IMR-90 (cell line): ENCODE measurements at places on chromosomes 12 and 14.

- no peak for DNase-seq
Measured at GRCh38 chr12:120763250-120763649, 37.6 kb downstream of the ACADS start.

DNA sequence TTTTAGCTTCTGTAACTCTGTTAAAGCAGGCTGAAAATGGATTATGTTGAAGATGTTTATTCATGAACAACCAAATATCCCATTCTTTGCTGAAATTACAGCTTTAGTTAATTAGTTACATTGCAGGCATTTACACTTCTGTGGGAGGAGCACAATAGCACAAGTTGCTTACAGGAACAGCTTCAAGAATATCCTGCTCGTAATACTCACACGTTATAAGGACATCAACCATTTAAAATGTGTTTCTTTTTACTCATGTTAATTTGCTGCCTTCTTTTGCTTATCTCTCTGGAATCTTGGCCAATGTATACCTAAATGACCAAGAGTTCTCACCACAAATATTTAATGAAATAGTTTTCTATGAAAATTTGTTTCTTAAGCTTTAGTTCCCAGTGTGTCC is 305.2 kb upstream of the SYT1 start:
- DNase-seq: peak; percentile 6

DNA sequence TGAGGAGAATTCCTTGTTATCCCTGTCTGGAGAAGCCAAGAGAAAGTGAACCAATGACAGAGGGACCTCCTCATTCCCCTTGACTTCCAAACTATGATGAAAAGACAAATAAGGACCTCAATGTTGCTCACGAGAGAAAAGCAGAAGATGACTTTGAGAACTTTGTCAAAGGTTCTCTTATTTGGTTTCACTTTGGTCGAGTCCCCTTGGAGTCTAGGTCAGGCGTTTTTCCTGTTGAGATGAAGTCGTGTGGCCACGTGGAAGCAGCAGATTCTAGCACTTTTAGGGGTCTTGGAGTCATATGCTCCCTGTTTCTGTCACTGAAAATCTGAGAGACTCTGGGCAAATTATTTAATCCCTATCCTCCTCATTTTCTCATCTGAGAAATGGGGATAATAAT is 33.8 kb upstream of the COL2A1 start:
- DNase-seq: no peak

DNA sequence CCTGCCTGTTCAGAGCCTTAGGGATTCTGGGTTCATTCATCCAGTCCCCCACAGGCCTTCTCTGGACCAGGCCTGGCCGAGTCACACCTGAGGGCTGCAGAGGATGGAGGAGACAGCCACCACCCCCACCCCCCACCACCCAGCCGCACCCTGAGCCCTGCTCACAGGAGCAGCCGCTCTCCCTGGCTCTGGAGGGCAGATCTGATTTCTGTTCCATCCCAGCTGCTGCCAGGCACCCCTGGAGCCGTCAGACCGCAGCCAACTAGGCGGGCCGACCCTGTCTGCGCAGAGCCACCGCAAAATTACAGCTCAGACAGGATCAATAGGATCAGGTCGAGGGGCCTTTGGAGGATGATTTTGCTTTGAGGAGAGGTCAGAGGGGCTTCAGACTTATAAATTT is 154.6 kb upstream of the MYL2 start:
- DNase-seq: no peak

DNA sequence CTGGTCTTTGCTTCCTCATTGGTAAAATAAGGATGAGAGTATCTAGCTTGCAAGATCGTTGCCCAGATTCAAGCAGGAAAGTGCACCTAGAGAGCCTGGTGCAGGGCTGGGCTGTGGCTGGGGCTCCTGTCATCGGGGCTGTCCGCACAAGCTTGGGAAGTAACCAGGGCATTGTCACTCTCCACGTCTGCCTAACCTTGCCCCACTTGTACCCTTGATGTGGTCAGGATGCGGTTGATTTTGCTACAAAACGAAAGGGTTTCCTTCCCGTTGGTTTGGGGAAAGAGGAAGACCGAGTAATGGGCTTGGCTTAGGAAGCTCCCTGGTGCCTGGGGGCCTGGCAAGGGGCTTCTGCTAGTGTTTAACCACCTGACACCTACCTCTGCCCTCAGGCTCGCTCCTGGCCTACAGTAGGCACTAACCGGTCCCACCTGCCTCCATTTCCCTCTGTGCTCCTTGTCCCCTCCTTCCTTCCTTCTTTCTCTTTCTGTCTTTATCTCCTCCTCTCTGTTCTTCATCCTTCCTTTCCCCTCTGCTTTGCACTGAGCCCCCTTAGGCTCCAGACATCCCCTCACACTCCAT is 21.8 kb downstream of the MVK start:
- no peak for DNase-seq

DNA sequence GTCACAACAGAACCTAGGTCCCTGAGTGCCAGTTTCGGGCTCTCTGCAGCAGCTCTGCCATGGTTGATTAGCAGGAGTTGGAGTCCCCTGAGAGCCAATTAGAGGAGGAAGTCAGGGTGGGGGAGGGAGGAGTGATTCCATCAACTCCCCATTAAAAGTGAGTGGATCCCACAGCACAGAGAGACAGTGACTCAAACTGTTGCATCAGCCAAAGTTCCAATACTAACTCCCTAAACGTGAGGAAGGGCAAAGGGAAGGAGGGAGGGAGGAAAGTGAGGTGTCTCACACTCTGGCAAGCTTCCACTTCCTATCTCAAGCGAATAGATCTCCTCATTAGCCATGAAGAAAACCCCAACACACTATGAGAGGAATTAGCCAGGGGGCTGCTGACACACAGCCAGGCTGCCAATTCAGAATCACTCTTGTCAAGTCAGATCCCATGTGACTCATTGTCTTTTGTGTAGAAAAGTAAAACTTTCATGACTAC is 23.6 kb downstream of the OR11H4 start:
- DNase-seq: peak; percentile 46
